ENCODE measurements at places on chromosomes 11 and 22.
A peak's percentile ranks its signal among the peaks of the same experiment; 100 is the strongest.

- DNase-seq: no peak
Measured at GRCh38 chr11:29750392-29750791, 266.4 kb downstream of the KCNA4 start.

DNA sequence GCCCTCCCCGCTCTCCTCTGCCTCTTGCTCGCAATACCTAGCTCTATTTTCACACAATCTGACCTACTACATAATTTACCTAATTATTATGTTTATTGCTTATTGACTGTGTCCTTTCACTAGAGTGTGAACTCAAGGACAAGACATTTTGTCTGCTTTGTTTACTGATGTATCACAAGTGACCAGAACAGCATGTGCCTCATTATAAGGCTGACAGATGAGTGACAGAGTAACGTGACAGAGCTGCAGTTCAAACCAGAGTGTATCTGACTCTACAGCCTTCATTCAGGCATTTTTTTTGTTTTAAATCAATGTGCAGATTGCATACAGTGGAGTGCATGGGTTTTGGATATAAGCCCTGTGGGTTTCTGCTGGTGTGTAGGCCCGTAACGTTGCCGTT, 82.0 kb upstream of the RAB1B start:
- no peak for DNase-seq

DNA sequence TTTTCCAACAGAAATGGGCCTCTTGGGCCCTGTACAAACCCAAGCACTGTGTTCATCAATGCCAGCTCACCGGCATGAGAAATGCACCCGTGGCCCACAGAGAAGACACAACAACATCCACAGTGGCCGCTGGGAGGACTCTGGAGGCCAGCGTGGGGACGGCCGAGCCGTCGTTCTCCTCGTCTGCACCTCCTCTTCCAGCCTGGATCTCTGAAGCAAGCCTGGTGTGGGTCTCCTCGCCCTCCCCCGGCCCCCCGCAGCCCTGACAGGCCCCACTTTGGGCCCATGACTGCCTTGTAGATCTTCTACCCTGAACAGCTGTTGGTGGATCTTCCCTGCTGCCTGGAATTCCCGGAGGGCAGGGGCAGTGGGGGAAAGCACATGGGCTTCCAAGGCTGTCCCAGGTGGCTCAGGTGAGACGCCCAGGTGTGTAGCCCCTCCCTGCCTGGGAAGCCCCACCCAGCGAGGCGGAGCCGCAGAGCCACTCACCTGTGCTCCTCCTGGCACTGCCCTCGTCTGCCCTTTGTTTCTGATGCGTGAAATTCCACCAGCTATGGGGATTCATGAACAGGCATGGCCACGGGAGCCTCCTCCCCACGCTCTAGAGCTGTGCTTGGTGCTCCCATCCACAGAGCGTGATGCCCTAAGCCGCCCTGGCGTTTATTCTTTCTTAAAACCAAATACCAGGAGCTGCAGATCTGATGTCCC, 225.9 kb downstream of the BRD1 start:
- DNase-seq: no peak

DNA sequence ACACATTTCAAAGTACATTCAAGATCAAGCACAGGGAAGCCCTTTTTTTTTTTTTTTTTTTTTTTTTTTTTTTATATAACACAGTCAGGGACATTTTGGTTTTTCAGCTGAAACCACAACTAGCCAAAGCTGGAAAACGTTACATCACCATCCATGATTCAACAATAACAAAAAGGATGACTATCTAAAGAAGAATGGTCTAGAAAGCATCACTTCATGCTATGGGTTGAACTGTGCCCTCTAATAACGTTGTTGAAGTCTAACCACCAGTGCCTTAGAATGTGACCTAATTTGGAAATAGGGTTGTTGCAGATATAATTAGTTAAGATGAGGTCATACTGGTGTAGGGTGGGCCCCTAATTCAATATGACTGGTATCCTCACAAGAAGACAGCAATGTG, 46.6 kb downstream of the MTMR2 start:
- DNase-seq: no peak

GRCh38 chr11:92594251-92594650, 369.6 kb downstream of the FAT3 start:
- DNase-seq: no peak

DNA sequence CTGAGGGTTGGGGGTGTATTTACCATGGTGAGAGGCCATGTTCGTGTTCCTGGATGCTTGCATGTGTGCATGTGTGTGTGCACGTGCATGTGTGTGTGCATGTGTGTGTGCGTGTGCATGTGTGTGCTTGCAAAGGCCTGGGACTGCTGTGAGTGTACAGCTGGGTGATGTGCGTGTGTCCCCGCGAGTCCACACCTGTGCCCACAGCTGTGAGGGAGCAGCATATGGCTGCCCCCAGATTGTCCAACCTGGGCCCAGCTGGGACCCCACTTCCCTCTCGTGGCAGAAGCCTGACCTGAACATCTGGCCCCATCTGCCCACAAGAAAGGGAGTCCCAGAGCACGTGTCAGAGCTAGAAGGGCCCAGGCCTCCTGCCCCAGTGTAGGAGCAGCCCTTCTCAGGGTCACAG, 8.4 kb upstream of the CD248 start:
- DNase-seq: no peak

- DNase-seq: no peak
Measured at GRCh38 chr11:61853698-61854169, 25.6 kb downstream of the FADS2 start.

GRCh38 chr22:22960307-22960706, 72.7 kb downstream of the IGLL5 start:
- DNase-seq: no peak

- DNase-seq: no peak
Measured at GRCh38 chr11:112751772-112752171, 209.4 kb upstream of the NCAM1 start.

GRCh38 chr11:118615976-118616371, 8.6 kb downstream of the PHLDB1 start:
- DNase-seq: no peak

- DNase-seq: peak; percentile 89
Measured at GRCh38 chr22:21657360-21658032, 8.3 kb upstream of the PPIL2 start.

GRCh38 chr11:128291007-128291406, 296.4 kb downstream of the ETS1 start:
- peak; percentile 48 for DNase-seq

DNA sequence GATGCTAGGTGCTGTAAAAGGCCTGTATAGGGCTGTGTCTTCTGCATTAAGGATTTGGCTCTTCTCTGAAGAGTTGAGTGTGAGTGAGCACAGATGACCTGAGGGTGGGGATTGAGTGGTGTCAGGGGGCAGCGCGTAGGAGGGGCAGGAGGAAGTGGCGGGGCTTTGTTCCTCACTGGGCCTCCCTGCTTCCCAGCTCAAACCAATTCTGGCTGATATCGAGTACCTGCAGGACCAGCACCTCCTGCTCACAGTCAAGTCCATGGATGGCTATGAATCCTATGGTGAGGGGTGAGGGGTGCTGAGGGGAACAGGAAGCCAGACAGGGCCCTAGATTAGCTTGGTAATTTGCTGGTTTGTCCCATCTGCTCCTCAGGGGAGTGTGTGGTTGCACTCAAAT, 9.1 kb downstream of the PHOX2A start:
- no peak for DNase-seq

DNA sequence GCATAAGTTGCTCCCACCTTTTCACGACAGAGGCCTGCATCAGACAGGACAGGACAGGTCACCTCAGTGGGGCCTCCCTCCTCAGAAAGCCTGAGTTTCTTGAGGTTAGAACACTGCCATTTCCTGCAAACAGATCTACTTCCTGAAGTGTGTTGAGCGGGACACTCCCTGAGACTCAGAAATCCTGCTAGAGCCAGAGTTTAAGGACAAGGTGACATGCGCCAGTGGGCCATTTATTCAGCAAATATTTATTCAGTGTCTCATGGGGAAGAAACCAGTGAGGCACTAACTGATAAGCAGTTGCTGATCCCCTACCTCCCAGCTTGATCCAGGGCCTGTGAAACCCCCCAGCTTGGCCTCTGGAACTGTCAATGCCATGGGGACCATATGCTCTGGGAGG, 454.6 kb downstream of the SOX6 start:
- no peak for DNase-seq

- no peak for DNase-seq
Measured at GRCh38 chr11:102617466-102618008, 7.6 kb downstream of the MMP20 start.

- no peak for DNase-seq
Measured at GRCh38 chr11:10651656-10652361, 41.7 kb downstream of the IRAG1 start.

GRCh38 chr22:48918585-48919186, 909.0 kb downstream of the BRD1 start:
- DNase-seq: no peak

DNA sequence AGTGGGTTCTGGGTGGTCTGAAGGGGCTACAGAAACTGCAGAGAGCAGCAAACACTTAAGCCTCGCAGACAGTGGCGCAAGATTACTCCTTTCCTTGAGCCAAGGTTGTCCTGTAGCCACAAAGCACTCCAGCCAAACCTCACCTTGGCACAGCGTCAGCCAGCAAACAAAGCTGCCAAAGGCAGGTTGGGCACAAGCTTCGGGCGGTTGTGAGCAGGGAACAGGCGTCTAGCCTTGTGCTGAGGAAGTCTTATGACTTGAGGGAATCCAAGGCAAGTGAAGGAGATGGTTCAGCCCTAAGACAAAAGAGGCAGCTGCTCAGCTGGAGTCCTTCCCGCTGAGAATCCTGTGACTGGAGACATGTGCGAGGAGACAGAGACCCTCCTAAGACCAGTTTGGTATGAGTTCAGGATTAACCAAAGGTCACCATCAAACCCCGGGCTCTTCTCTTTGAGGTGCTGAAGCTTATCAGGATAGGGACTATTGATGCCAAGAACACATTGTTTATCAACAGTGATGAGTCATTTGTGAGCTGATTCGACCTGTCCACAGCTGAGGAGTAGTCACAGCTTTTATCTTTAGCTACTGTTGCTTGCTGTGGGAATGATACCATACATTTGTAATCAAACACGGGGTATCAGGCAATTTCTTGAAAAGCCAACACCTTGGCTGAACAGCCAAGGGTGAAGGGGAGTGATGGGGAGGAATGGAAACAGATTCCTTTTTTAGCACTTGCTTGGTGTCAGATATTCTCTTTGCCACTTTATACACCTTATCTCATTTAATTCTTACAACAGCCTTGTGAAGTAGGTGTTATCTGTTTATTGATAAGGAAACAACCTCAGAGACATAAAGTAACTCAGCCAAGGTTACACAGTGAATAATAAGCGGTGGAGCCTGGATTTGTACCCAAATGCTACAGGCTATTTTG, 4.6 kb downstream of the ADM start:
- DNase-seq: no peak

GRCh38 chr11:103995896-103996295, 40.5 kb upstream of the DDI1 start:
- DNase-seq: no peak

GRCh38 chr22:26169315-26170111, at the start of gene SEZ6L:
Gene SEZ6L (plus strand): TSS chr22:26169462. CDS start chr22:26169670, 208 bp downstream.
- DNase-seq: peak; percentile 4

GRCh38 chr11:1837171-1838076, 1.4 kb upstream of the TNNI2 start:
- peak; percentile 91 for DNase-seq

DNA sequence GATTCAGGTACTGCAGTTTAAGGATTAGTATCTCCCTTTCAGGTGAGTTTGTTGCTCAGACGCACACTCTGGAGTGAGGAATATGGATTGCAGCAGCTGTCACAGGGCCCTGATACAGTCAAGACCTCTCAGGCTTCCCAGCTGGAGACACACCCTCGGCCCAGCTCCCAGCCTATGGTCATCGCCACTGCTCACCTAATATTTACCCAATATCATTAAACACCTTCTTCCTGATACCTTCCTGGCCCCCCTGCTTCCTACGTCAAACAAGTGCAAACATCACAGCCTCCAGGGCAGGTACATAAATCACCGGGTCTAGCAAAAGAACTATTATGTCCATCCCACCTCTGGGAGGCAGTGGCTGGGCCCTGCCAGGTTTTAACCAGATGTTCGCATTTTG, 213.3 kb downstream of the MN1 start:
- DNase-seq: no peak
